COR-L47 (cell line): ENCODE measurements at places on chromosomes 6 and 20.

DNA sequence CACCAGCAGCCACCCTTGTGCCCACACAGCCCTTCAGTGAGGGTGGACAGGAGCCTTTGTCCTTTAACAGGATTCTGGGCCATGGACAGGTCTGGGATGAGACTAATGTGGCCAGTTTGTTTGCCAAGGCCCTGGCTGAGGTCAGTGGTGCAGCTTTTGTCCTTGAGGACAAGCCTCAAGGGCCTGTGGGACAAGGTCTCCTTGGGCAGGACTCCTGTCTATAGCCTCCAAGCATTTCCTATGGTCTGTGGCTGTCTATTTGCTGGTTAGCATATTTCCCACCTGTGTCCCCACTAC, 44.1 kb downstream of the SUN5 start:
- DNase-seq: no peak

GRCh38 chr6:11208854-11209253, 23.6 kb downstream of the NEDD9 start:
- DNase-seq: no peak

GRCh38 chr6:37624121-37624520, 73.6 kb downstream of the MDGA1 start:
- peak; percentile 71 for DNase-seq

DNA sequence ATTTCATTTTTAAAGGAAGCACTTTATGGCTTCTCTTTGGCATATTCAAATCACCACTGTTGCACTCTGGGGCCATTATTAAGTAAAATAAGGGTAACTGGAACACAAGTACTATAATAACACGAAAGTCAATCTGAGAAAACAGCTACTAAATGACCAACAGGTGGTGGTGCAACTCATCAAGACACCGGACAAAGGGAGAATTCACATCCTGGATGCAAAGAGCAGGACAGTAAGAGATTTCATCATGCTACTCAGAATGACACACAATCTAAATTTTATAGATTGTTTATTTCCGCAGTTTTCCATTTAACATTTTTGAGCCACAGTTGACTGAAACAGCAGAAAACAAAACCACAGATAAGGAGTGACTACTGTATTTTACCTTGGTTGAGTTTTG, 27.6 kb upstream of the LY86 start:
- DNase-seq: no peak

DNA sequence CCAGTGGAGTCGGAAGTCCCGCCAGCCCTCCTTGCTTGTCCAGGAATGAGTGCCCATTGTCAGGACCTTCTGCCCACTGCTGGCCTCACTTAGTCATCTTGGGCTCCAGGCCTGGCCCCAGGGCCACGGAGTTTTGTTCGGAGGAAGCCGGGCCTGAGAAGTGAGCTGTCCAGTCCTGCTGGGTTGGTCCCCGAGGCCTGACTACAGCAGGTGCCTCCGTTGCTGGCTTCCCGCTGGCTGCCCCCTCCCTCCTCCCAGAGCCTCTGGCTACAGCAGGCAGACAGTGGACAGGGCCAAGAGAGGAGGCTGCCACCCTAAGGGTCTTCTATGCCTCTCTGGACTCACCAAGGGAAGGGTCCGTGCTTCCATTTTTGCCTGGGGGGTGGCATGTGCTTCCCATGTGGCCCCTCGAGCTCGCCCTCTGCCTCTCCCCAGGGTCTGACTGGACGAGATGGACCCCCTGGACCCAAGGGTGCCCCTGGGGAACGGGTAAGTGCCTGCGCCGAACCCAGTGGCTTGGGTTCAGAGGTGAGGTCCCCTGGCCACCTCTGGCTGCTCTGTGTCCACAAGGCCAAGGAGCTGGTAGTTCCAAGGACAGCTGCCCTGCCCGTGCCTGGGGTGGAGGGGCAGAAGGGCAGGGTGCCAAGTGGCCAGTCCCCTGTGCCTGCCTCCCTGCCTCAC, 2.8 kb downstream of the COL9A3 start:
- DNase-seq: no peak

GRCh38 chr6:45619211-45619760, 241.6 kb upstream of the SUPT3H start:
- DNase-seq: no peak

DNA sequence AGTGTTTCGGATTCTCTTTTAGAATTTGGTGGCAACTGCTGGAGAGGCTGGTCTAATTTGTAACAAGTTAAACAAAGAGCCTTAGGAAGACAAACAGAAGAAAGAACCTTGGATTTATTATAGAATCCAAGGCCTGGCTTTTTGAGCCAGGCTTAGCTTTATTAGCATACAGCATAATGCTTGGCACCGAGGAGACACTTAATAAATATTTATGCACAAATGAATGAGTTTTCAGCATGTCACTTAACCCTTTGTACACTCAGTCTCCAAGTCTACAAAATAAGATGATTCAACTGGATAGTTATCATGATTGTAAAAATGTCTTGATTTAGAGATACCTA, 38.2 kb upstream of the AFDN start:
- DNase-seq: no peak

- DNase-seq: no peak
These were observed 164.8 kb downstream of the SYNE1 start for GRCh38 chr6:152472325-152472724.

DNA sequence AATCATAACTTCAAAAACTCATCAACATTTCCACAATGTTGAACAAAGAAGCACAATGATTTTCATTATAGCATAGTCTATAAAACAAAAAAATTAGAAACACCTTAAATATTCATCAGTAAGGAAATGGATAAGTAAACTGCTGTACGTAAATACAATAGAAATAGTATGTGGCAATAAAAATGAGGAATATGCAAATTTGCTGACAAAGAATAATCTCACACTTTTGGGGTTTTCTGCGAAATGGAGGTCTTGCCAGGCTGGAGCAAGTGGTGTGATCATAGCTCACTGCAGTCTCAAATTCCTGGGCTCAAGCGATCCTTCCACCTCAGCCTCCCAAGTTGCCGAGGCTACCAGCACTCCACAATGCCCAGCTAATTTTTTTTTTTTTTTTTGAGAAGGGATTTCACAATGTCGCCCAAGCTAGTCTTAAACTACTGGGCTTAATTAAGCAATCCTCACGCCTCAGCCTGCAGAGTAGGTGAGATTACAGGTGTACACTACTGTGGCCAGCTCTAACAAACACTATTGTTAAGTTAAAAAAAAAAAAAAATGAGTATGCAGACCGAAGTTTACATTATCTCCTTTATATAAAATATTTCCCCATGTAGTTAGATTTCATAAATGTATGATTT, 58.8 kb upstream of the SMIM28 start:
- no peak for DNase-seq

DNA sequence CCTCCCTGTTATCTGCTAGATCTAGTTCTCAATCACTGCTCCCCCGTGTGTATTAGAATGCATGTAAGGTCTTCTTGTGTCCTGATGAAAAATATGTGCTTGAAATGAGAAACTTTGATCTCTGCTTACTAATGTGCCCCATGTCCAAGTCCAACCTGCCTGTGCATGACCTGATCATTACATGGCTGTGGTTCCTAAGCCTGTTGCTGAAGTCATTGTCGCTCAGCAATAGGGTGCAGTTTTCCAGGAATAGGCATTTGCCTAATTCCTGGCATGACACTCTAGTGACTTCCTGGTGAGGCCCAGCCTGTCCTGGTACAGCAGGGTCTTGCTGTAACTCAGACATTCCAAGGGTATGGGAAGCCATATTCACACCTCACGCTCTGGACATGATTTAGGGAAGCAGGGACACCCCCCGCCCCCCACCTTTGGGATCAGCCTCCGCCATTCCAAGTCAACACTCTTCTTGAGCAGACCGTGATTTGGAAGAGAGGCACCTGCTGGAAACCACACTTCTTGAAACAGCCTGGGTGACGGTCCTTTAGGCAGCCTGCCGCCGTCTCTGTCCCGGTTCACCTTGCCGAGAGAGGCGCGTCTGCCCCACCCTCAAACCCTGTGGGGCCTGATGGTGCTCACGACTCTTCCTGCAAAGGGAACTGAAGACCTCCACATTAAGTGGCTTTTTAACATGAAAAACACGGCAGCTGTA, 73.4 kb downstream of the PTPN1 start:
- no peak for DNase-seq

DNA sequence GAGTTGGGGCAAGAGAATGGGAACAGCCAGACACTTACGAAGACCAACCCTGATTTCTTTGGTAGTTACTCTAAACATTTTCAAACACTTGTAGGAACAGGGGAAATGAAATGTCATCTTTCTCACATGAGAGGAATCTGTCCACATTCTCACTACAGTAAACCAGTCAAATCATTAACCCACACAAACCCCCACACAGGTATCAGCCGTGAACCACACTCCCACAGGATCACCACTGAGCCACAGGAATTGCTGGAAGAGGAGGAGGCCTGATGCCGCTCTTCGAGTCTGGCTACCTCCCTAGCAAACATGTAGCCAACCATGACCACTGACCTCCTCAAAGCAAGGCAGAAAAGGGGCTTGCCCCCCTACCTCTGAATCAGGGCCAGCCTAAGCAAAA, 6.9 kb upstream of the RSPO3 start:
- no peak for DNase-seq

DNA sequence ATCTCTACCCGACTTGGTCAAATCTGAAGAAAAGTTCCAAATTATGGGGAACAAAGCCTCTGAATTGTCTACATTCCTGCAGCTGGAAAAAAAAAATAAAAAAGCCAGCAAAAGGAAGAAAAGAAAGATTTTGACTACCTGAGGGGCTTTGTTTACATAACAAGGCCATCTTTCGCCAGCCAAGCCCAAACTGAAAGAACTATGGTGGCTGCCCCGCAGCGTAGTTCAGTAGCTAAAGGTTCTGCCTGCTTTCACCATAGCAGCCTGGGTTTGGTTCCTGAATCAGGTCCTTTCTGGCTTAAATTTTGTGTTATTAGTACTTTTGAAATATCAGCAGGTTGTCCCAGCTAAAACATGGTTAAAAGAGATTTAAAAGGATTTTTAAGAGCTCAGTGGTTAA, 35.4 kb downstream of the ZNF133 start:
- DNase-seq: no peak

GRCh38 chr6:157520596-157521361, 139.8 kb downstream of the ZDHHC14 start:
- no peak for DNase-seq

DNA sequence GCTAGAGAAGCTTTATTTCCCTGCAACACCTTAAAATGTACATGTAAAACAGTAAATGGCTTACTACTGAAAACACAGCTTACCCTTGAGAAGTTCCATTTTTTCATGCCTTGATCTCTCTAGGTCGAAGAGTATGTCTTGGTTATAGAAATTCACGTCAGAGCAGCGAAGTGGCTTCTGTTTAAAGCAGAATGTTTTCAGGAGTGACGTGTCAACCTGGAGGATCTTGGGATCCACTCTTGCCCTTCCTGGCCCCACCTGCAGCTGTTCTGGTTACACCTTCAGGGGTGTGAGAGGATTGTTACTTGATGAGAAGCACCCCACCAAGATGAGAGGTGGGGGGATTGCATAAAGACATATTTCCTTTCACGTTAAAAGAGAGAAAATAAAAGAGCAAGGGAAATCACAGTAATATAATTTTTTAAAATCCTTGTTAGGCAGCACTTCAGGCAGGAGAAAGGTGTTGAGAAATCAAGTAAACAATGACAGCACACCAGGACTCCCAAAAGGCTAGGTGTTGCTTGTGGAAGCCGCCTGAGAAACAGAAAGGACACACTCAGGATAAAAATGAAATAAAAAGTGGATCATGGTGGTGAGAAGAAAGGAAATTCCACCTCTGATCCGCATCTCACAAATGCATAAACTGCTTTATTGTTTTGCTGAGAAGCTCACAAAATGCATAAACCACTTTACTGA, 149.7 kb downstream of the UNC5CL start:
- no peak for DNase-seq

DNA sequence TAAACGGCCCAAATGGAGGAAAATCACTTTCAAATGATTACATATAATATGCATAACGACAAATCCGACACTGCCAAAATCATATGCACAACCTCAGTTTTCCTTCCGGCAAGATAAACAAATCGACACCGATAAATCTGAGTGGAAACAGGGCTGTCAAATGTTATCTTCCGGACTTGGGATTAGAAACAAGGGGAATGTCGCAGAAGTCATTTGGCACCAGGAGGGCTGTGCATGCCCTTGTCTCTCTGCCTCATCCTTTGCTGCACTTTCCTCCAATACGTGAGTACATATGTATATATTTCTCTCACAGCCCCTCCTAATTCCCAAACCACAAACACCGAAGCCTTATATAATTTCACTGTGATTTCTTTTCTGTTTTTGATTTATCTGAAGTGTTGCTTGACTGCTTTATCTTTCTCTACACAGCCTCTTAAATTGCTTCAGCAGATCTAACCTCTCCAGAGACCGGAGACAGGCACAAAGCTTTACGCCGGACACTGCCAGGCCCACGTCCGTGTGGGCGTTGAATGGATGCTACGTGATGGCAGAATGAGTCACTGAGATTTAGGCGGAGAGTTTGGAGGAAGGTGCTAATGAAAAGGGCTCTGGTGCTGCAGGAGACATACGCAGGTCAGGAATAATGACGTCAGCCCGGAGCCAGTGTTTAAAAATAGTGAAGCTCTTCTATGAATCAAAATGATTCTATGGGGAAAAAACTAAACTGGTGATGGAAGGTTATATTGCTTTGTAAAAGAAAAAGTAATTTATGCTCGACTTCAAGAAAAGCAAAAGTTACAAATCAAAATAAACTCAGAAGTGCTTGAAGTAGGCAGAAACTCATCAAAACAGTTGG, 21.0 kb upstream of the PRELID3B start:
- DNase-seq: no peak
